ENCODE measurements at places on chromosomes 5 and 9. TPM values are rescaled to one million over a fixed set of nuclear protein-coding genes. Genes with fewer than 3 reads are reported as not detected.

GRCh38 chr9:83526901-83527300 is 11.3 kb downstream of the FRMD3 start:
- DNase-seq, result no peak

- DNase-seq, result no peak
Measured at GRCh38 chr5:80744149-80744548, 89.4 kb upstream of the DHFR start.

- peak; percentile 74 for DNase-seq
Measured at GRCh38 chr9:109652112-109652511, 127.9 kb upstream of the PALM2AKAP2 start.

ADAMTS2 gene
- 141 TPM for total RNA-seq

All from MG63 (cell line).